ENCODE measurements at places on chromosomes 5 and 9.
A peak's percentile ranks its signal among the peaks of the same experiment; 100 is the strongest.

DNA sequence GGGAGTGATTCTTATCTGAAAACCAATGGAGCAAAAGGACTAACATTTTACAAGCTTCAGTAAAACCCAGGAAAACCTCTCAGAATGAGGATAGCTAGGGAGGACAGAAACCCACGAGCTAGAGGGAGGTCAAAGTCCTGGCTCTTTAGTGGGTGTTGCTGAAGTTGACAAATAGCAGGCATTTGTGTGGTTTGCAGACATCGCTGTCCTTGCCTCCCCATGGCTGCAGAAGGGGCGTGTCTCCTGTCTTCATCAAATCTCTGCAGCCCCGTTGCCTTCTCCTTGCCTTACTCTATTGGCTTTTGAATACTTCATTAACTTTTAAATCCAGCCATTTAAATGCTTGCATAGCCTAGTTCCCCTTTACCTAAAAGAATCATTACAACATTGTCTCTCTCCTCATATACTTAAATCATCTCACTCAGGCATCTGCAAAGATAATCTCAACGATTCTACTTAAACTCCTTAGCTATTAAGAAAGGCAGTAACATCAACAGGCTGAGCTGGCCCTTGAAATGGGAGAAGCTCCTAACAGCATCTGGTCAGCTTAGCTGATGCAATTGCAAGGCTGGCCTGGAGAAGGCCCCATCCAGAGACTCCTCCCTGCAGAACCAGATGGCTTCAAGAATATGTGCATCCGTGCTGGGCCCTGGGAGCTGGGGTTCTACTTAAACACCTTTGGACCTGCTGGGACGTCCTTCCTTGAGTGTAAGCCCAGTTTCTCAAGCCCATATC, 152.8 kb upstream of the TAS2R1 start:
- DNase-seq, result no peak

DNA sequence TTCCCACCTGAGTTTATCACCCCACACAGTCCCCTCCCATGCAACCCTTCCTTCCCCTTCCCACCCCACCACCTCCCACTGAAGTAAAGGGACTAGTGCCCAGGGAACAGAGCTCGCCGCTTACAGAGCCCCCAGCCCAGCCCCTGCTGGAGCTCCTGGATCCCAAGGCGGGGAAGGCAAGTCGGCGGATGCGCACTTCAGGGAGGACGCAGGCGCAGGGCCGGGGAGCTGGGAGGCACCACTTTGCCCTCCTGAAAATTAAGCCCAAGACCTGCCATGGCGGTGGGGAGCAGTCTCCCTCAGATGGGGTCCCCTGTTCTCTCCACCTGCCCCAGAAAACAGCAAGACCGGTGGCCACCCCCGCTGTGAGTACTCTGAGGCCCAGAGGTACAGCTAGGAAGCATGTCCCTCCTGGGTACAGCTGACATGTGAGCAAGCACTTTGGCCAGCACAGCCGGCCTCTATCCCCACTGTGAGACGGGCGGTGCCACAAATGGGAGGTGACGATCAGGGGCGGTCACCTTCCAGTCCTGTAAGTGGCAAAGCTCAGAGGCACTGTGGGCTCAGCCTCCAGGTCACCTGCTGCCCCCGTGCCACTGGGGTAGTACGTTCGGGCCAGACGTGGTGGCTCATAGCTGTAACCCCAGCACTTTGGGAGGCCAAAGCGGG, 45.9 kb downstream of the COL23A1 start:
- no peak for DNase-seq

GRCh38 chr9:4852419-4852818, 59.7 kb downstream of the RCL1 start:
- no peak for DNase-seq

GRCh38 chr5:93054424-93055163, 526.4 kb downstream of the NR2F1-AS1 start:
- DNase-seq, result no peak

DNA sequence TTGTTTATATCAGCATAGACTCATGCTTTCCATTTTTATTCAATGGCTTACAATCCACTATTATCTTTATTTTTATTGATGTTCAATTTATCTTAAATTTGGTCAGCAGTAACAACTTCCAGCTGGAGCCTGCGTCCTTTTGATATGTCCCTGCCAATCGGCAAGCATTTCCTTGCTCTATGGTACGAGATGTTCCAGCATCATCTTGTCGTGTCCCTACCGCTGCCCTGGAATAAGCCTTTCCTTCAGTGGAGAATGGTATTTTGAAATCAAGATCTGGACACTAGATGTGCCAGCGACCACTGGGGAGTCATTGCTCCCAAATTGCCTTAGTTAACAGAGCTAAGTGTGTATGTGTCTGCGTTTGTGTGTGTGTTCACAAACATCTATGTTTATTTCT, 151.6 kb upstream of the RGMB start:
- DNase-seq, result no peak

- no peak for DNase-seq
These were observed 791.2 kb downstream of the MAT2B start for GRCh38 chr5:164296603-164297080.

- DNase-seq, result no peak
These were observed 734.5 kb upstream of the ZNF608 start for GRCh38 chr5:125480911-125481310.

GRCh38 chr5:179623906-179624741, 653 bp upstream of the HNRNPH1 start:
- peak; percentile 55 for DNase-seq

- no peak for DNase-seq
These were observed 588.3 kb downstream of the RAB3C start for GRCh38 chr5:59171131-59171530.

Measured in CD4-positive, alpha-beta T cell treated with Interleukin-17A for 1 hour (primary cell).